Testis (tissue), 5 donors: ENCODE measurements at places on chromosomes 13 and 19. TPM values are rescaled to one million over a fixed set of nuclear protein-coding genes. Genes with fewer than 3 reads are reported as not detected.
A peak's percentile ranks its signal among the peaks of the same experiment; 100 is the strongest.

GRCh38 chr19:41853344-41853743 is 6.7 kb upstream of the RPS19 start:
- no peak for DNase-seq

GRCh38 chr19:2627855-2628254 is 74.6 kb downstream of the GNG7 start:
- DNase-seq: no peak

- no peak for DNase-seq
These were observed at the start of gene FXYD5 for GRCh38 chr19:35154525-35155406. TSS of gene FXYD5 (plus strand) at chr19:35154735. CDS start at chr19:35155551, 816 bp downstream.

DNA sequence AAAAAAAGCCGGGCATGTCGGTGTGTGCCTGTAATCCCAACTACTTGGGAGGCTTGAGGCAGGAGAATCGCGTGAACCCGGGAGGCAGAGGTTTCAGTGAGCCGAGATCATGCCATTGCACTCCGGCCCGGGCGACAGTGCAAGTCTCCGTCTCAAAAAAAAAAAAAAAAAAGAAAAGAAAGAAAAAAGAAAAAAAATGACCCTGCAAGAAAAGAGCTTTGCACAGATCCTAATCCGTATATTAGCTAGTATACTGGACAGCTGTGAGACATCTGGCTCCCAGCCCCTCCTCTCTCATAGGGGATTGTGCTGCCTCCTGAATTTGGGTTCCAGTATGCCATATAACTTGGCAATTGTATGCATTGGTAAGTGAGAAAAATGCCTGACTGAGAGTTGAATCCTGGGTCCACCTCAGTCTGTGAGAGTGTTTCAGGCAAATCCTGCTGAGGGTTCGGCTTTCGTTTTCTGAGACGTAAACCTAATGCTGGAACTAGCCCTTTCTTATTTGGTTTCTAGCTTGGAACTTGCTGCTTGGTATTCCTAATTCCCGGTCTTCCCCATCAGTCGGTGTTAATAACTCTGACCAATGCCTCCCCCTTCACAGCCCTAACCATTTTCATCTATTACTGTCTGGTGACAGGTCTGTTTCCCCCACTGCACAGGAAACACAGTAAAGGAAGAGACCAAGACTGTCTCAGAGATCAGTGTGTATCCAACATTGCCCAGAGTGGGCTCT is 1.3 kb upstream of the AKT2 start:
- no peak for DNase-seq

GRCh38 chr19:45804959-45805230 is 10.2 kb downstream of the RSPH6A start:
- DNase-seq: no peak

DNA sequence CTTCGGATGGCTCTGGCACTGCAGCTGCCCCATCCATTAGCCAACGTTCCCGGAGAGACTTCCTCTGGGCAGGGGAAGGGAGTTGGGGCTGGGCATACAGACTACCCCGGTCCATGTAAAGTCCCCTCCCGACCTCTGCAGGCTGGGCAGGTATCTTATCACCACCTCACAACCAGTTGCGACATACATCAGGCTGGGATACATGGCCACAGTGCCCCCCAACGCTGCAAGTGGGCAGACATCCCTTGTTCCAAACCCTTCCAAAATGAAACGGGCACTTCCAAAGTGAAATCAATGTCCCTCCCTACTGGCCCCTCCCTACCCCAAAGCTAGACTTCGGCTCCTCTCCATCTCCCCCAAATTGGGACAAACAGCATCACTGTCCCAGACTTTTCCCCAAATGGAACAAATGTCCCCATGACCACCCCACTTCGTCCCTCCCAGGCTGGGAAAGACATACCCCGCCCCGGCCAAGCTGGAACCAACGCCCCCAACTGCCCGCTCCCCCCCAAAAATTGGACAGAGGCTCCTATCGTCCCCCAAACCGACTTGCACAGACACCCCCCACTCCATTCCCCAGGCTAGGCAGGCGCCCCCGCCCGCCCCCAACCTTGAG is 5.0 kb downstream of the PALM3 start:
- no peak for DNase-seq

GRCh38 chr13:76837801-76838200 is 48.4 kb downstream of the KCTD12 start:
- DNase-seq: no peak

DNA sequence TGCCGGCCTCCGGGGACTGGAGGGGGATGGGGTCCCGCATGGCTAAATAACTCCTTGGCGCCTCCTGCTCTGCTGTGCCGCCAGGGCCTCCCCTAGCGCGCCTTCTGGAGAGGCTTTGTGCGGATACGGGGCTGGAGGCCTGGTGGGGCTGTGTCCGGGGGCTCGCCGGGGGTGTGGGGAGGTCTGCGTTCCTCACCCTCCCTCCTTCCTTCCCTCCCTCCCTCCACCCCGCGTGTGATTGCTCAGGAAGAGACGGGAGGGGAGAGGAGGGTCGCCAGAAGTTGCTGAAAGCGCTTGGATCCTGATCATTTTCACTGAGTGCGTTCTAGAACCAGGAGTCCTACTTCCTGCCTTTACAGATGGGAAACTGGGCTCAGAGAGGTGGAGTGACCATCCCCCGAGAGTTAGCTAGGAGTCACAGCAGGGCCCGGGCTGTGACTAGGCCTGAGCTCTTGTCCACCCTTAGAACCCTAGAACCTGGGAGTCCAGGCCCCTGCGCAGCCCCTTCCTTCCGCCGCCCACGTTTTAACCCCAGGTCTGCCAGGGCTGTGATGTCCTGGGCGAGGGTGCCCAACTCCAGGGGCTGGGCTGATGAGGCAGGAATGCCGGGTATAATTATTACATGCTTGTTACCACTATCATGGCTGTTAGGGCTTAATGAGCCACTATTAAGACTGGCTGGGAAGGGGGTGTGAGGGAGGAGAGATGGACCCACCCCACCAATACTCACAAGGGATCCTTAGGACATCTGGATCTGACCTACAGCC is 782 bp upstream of the JUND start:
- DNase-seq: no peak

- no peak for DNase-seq
These were observed 5.7 kb upstream of the THSD1 start for GRCh38 chr13:52411629-52412028.

- DNase-seq: no peak
These were observed 200.6 kb downstream of the LHFPL6 start for GRCh38 chr13:39402221-39402970.

DNA sequence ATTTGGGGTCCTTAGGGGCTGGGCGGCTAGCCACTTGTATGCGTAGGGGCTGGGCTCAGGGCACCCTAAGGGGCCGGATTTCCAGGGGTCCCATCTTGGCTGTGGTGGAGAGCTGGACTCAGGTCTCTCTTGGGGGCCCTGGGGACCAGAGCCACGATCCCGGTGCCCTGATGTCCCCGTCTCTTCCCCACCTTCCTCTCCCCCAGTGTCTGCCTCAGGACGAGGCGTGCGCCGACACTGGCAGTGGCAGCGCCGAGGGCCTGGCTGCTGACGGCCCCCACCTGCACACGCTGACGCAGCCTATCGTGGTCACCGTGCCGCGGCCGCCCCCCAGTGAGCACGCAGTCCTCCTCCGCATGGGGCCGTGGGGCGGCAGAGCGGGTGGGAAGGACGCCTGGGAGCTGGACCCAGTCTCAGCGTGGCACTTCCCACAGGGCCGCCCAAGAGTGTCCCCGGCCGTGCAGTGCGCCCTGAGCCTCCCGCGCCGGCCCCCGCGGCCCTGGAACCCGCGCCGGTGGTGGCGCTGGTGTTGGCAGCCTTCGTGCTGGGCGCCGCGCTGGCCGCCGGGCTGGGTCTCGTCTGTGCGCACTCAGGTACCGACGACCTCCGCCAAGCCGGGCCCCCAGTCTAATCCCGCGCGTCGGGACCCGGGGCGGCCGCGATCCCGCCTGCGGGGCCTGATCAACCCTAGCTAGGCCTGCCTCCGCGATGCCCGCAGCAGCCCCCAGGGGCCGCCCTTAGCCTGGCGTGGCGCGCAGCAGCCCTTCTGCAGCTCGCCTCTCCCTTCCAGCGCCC is 2.7 kb upstream of the SNAPC2 start:
- DNase-seq: peak; percentile 50

DNA sequence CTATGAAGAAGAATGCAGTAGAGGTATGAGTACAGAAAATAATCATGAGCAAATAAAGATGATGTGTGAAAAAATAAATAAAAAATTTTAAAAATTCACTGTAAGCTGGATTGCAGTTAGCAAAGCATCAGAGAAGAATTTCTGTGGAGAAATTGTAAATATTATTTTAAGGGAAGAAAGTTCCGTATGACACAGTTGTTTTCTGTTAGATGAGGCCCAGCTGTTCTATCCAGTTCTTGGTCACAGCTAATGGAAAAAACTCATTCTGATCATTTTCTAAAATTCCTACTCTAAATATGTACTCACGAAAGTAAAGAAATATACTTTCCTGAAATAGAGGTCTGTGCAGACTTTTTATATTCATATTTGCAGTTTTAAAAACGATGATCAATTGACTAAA is 578.8 kb downstream of the DCT start:
- DNase-seq: no peak

GRCh38 chr13:87244256-87244890 is 426.8 kb upstream of the SLITRK5 start:
- no peak for DNase-seq

GRCh38 chr13:23621316-23621645 is 51.1 kb downstream of the TNFRSF19 start:
- DNase-seq: no peak

GRCh38 chr13:113669755-113670341 is 2.8 kb downstream of the GRK1 start:
- DNase-seq: no peak

The C19orf73 gene
- 8.5 TPM for total RNA-seq

The CCDC70 gene
- total RNA-seq: 35.7 TPM

The OR7A5 gene
- total RNA-seq: 4.3 TPM

The STXBP2 gene
- total RNA-seq: 155 TPM

The ZNF100 gene
- total RNA-seq: 15.4 TPM

The PIBF1 gene
- total RNA-seq: 24.6 TPM
